Islet precursor cell (in vitro differentiated cells): ENCODE measurements at places on chromosomes 7 and 10.

GRCh38 chr10:26759008-26759407 is 61.5 kb downstream of the PDSS1 start:
- no peak for DNase-seq

GRCh38 chr7:3739983-3740382 is 438.9 kb downstream of the SDK1 start:
- DNase-seq: no peak

DNA sequence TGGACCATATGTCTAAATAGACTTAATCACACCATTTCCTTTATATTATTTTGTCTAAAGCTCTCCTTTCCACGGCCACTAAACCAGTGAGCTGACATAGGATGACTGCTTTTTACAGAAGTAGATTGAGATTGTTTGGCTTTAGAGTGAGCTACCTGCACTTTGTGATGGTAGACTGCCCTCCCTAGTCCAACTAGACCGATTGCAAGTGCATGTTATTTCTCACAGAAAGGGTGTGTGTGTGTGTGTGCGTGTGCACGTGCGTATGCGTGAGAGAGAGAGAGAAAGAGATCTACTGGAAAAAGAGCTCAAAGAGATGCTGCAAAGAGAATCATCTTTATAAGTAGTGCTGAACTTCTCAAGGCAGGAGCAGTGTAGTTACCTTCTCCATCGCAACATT is 60.7 kb downstream of the VCL start:
- DNase-seq: no peak

- no peak for DNase-seq
These were observed 262.9 kb upstream of the MAGI2 start for GRCh38 chr7:79716329-79716728.

GRCh38 chr7:133824132-133824531 is 303.0 kb upstream of the LRGUK start:
- no peak for DNase-seq

DNA sequence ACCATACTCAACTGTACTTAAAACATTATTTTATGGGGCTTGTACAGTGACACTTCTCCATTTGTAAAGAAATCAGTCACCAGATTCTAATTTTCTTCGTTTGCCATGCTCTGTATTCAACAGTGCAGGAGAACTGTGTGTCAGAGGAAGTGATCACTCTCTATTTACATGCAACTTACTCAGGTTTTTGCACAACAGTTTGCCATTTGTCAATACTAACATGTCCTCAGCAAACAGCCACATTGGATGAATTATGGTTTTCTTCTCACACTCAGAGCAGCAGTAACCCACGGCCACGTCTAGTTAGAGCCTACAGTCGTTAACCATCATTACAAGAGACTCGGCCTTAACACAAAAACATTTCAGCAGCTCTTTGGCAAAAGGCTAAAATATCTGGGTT is 69.2 kb upstream of the SP4 start:
- DNase-seq: no peak

DNA sequence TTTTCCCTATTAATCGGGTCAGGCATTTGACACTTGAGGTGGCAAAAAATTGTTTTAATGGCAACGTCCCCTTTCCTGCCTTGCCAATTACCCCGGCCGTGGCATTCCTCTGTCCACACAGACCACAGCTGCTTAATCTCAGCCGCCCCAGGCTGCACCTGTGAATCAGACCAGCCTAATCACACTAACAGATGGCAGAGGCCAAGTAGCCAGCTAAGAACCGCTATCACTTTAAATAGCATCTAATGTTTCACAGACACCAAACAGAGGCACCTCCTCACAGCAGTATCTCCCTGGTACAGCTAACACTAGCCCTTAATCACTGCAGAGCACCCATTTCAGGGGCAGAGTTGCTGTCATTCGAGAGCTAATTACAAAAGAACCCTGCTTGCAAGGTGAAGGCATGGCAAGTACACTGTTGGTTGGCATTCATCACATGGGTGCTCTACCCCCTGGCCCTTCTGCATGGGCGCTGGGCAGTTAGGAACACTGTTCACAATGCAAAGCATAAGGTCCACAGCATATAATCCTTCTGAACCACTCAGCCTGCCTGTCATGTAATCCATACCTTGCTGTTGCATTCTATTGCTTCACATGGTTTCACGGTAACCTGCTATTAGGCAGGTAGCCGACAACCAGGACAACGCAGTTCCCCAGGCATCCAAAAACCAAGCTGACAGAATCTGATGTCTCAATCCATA is 38.8 kb downstream of the FGFR2 start:
- DNase-seq: no peak

- no peak for DNase-seq
These were observed 36.9 kb downstream of the PTPRZ1 start for GRCh38 chr7:121909716-121910345.

DNA sequence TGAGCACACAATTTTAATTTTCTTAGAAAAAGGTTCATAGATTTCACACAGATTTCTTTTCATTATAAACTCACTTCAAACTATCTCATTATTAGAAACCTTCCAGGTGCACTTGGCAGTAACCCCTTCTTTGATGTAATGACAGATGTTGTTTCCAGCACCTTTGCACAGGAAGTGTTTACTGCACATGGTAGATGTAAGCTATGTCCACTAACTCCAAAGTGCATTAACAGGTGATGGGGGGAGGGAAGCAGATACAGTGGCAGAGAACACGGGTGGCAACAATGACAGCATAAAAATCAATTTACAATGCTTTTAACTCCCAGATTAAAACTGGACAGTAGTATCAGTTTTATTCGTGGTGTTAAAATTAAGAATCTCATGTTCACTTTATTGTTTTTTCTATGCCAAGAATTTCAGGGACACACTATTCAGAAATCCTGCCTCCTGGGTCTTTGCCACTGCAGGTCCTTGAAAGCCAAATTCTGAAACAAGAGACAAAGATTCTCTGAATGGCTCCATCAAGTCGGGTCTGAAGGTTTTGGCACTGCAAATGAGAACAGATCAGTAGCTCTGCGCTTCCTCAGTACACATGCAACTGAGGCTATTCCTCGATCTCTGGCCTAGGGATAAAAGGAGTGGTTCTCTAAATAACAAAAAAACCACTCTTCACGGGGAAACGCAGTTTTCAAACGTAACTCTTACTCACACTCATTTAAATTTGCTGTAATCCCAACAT is 187.7 kb downstream of the JAZF1 start:
- DNase-seq: no peak

GRCh38 chr10:6396652-6397051 is 183.4 kb downstream of the PRKCQ start:
- no peak for DNase-seq

- no peak for DNase-seq
These were observed 21.6 kb downstream of the PDZD8 start for GRCh38 chr10:117353684-117354083.

- no peak for DNase-seq
These were observed 217.5 kb downstream of the SFMBT2 start for GRCh38 chr10:7193369-7193768.

GRCh38 chr7:24718977-24719491 is 38.2 kb downstream of the GSDME start:
- DNase-seq: peak; percentile 28

DNA sequence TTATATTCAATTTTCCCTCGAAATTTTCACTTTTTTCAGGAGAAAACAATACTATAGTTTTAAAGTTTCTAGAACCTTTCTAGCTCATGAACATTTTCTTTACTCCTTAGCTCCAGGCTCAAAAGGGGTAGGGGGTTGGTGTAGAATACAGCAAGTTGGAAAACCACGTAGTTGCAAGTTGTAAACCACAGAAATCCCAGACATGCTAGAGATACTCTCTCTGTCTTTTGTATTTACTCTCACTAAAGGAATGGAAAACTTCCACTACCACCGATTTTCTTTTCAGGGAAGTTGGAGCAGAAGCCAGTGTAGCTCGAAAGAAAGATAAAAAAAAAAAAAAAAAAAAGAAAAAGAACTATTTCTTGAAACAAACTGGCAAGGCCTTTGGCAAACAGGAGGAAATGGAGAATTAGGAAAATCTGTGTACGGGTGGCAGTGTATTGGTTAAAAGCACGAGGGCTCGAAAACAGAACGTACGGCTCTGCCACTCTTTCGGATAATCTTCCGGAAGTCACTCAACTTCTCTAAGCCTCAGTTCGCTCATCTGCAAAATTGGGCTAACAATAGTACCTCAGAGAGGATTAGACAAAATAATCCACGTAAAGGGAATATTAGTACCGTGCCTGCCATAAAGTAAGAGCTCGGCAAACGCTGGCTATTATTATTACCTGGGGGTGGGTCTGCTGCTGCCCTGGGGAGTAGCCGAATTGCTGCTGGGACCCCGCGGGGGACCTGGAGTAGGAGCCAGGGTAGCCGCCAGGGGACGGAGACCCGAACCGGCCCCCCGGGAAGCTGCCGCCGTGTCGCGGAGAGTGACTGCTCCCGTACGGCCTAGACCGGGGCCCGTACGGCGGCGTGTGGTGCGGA is 628 bp downstream of the MPLKIP start:
- DNase-seq: no peak

DNA sequence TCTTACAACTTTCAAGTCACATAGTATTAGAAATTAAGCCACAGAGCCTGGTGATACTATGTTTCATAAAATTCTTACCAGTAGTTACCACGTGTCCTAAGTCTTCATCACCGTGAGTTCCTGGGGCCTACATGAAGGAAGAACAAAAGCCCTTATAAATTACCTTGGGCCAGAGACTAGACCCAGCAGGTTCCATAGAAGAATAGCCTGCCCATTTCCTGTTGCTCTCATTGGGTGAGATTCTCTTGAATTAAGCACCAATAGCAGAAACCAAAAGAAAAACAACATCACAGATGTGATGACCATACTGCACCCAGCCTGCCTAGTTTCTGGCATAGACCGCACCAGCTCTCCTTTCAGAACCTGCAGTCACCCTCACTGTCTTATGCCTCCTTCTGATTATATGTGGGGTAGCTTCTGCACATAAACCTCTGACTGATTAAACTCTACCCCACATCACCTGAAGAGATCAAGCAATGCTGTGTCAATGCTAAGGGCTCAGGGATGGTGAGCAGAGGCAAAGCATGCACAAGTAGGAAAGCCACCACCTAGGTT is 18.0 kb upstream of the SEM1 start:
- no peak for DNase-seq

- DNase-seq: no peak
These were observed 312 bp downstream of the ARL4A start for GRCh38 chr7:12687718-12688171.

GRCh38 chr10:26067680-26068079 is 133.7 kb downstream of the MYO3A start:
- DNase-seq: no peak

DNA sequence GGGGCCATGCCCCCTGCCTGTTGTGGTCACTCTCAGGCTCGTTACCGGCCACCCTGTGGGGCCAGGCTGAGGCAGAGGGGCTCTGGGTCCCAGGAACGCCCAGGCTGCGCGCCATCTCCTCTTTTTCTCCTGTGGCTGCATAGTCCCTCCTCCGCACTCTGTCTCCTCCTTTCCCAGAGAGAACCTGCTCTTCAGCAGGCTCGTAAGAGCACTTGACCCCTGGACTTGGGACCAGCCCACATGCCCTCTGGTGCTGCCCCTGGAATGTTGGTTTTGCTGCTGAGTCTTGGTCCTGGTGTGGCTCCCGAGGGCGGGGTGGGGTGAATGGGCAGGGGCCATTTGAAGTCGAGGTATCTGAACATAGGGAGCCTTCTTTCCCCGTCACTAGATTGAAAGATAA is 6.6 kb upstream of the BHLHA15 start:
- no peak for DNase-seq

DNA sequence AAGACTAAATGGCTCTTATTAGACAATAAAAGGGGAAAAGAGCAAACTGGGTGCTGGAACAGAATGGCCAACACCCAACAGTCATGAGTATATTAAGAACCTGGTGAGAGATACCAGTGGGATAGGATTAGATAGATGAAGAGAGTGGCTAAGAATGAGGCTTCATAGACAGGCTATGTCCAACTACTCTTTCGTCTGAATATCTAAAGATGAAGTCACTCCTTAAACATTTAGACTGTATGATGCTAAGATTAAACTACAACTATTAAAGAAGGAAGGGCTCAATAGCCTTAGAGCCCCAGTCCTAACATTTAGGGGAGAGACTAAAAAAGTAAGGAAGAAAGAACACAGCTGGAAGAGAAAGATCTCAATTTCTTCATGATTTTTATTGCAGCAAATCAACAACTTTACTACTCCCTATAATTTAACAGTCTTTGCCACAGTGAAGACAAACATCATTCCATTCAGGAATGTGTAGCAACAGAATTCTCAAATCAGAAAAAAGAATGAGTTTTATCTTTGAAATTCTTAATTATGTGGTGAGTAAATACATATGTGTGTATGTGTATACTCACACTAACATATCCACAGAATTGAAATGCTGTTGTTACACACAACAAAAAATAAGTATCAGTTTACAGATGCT is 45.6 kb downstream of the CACNA2D1 start:
- no peak for DNase-seq

DNA sequence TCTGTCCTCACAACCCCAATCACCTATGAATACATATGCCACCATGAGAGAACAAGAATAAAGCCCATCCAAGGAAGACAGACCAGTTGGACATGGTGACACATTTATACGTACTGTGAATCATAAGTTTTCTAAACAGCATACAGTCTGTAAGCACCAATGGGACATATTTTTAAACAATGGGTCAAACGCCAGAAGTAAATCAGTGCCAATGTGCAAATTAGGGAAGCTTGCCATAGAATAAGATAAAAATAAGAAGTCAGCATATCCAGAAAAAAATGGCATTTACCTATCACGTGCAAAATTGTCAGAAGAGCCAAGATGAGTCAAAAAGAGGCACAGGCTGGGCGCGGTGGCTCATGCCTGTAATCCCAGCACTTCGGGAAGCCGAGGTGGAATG is 910.4 kb downstream of the SORCS1 start:
- DNase-seq: no peak

GRCh38 chr10:32376771-32377170 is 29.8 kb upstream of the EPC1 start:
- DNase-seq: no peak

- DNase-seq: no peak
These were observed 9.3 kb downstream of the SCD start for GRCh38 chr10:100356067-100357017.

- peak; percentile 88 for DNase-seq
These were observed 22.8 kb downstream of the FRMPD2 start for GRCh38 chr10:48251525-48252353.

GRCh38 chr7:75842836-75843446 is 29.3 kb upstream of the CCL24 start:
- no peak for DNase-seq

DNA sequence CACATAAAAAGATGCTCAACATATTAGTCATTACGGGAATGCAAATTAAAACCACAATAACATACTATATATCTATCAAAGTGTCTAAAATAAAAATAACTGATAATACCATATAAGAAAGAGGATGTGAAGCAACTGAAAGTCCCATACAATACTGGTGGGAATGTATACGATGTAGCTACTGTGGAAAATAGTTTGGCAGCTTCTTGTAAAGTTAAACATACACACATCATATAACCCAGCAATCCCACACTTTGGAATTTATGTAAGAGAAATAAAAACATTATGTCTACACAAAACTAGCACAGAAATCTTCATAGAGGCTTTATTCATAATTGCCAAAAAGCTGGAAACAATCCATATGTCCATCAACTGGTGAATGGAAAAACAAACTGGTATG is 10.5 kb upstream of the COMMD3 start:
- no peak for DNase-seq
